Astrocyte of the spinal cord (primary cell): ENCODE measurements at places on chromosomes 2 and 18.

DNA sequence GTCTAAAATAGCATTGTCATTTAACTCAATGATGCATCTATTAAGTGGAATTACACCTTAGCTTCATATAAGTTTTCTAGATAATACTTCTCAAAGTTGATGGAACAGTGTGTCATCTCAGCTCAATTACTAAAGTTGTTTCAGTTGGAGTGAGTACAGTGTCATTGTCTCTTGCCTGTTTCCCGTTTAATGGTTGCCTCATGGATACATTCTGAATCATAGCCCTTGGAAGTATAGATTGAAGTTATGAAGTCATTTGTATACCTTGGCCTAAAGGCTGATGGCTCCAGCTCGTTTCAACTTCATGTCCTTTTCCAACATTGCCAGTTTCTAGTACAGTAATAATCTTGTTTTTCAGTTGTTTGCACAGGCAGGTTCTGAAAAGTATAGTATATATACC, 130.5 kb upstream of the NOSTRIN start:
- DNase-seq: peak; percentile 61

DNA sequence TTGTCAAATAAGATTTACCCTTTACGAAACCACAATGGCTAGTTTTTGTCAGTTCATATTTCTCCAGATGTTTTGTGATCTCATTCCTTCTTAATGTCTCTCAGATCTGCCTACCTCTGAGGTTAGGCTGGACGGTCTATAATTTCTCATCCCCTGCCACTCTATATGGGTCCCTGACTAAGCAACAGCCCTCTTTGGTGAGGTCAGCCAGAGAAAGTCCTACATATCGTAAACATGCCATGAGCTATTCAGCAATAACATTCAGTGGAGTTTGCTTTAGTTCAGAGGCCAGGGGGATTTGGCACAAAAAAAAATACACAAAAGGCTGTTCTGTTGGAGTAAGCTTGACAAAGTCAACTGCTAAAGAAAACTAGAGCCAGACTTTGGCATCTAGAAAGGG, 192.1 kb upstream of the NCKAP5 start:
- peak; percentile 91 for DNase-seq

DNA sequence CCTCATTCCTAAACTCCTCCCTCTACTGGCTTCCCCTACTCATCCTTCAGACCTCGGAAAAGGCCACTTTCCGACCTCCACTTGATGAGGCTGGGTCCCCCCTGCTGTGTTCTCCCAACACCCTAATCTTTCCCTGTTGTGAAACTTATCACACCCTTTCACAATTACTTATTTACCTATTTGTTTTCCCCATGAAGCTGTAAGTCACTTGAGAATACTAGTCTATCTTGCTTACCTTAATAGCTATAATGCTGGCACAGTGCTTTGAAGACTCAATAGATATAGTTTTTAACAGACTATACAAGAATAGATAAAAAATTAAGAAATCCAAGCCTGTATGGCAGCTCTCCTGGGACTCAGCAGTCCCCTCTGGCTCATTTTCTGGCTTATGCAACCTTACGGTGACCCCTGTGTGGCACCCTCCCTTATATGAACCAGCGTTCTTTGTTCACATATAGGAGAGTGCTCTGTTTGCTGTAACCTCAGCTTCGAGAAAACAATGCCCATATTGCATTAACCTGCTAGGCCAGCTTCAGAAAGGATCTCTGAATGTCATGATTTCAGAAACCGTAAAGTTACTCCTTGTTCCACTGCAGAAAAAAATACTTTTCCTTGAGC, 220.4 kb upstream of the PKDCC start:
- DNase-seq: no peak

DNA sequence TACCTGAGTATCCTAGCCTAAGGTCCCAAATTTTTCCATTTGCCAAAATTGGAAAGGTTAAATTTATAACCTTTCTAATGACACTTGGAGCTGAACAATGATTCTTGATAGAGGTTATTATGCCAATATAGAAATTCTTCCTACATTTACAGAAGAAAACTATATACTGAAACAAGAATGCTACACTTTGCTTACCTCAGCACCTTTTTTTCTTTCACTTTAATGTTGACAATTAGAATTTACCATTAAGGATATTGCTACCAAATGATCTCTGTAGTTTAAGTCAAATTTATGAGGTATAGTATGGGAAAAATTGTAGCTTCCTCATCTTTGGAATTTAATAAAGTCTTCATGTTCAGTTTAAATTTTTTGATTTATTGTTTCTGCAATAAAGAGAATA, 577.0 kb downstream of the NR4A2 start:
- DNase-seq: no peak

DNA sequence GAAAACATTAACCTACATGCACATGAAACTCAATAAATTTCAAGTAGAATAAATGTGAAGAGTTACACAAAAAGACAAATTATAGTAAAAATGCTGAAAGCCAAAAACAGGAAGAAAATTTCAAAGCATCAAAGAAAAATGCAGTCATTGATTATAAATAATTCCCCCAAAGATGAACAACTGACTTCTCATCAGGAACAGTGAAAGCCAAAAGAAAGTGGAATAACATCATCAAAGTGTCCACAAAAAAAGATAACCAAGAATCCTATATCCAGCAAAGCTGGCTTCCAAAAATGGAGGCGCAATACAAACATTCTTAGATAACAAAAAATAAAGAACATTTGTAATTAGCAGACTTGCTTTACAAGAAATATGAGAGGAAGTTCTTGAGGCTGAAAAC, 161.6 kb downstream of the CMPK2 start:
- DNase-seq: no peak
